ENCODE measurements at places on chromosomes 11 and 22.

DNA sequence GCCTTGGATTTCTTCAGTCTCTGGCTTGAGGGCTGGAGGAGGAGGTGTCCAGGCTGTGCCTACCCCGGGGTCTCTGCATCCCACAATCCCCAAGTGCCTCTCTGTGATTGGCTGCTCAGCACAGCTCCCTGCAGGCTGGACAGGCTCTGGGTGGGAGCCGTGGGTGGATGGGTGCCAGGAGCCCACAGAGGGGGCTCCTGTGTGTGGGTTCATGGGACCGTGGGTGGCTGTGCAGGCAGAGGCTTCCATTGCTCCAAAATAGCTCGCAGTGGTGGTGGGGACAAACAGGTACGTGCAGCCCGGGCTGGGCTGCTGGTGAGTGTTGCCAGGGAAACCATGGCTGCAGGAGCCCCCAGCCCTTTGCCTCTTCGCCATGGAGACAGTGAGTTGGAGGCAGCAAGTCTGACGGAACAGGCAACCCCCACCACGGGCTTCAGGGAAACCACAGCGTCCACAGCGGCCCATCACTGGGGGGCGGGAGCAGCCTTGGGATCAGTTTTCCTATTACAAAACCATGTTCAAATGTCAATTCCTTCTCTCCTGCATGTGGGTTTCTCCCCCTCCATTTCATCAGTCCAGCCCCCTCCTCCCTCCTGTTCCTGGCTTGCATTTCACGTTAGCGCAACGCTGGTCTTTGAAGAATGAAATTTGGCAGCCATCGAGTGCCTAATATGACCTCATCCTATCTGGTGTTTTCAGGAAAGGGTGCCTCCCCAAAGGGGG is 155.2 kb downstream of the TRIM29 start:
- no peak for DNase-seq

DNA sequence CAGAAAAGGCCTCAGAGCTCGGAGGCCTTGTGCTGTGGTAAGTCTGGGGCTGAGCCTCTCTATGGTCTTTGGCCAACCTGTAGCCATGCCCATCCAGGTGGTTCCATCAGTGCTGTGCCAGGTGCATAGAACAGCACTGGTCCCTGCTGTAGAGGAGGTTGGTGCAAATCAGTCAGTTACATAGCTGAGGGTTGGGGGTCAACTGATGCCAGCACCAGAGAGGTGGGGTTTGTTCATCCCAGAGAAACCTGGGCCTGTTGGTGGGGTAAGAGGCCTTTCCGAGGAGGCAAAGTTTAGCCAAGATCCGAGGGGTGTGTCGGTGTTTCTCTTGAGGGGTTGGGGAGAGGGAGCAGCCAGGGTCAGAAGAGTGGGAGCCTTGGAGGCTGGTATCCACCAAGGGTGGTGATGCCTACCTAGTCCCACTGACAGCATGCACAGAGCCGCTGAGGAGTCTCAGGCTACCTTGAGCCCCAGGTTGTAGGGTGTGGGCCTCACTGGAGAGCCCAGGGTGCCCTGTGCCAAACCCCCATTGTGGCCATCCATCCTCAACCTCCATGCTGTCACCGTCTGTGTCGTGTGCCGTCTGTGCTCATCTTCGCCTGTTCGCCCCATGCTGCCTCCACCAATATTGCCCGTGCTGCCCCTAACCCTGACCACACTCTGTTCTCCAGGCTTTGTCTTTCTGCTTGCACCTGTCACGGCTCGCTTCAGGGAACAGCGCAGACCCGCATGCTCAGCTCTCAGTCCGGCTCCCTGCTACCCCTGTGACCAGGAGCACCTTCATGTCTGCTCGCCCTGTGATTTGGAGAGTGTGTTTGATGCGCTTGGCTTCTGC is 78.7 kb upstream of the SUSD2 start:
- DNase-seq, result no peak

DNA sequence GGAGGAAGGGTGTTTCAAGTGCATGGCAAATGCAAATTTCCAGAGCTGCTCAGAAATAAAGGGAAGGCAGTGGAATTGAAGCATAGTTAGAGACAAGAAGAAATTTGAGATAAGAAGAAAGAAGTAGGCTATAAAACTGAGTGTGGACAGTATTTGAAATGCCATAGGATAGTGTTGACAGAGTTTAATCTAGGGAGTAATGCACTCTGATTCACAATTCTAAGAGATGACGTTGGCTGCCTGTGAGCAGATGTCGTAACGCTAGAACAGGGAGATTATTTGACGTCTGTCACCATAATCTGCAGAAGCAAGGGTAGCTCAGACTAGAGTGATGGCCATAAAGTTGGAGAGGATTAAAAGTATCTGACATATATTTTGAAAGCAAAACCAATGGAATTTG is 389.9 kb upstream of the KIRREL3 start:
- DNase-seq, result no peak

- no peak for DNase-seq
These were observed 123.1 kb downstream of the ARHGAP42 start for GRCh38 chr11:100810146-100810545.

Measured in stimulated activated CD4-positive, alpha-beta T cell treated with anti-CD3 and anti-CD28 coated beads, Interleukin-4, amount 100 ng/mL, for 48 hours (primary cell).